ENCODE measurements at places on chromosomes 13 and 19.
A peak's percentile ranks its signal among the peaks of the same experiment; 100 is the strongest.

DNA sequence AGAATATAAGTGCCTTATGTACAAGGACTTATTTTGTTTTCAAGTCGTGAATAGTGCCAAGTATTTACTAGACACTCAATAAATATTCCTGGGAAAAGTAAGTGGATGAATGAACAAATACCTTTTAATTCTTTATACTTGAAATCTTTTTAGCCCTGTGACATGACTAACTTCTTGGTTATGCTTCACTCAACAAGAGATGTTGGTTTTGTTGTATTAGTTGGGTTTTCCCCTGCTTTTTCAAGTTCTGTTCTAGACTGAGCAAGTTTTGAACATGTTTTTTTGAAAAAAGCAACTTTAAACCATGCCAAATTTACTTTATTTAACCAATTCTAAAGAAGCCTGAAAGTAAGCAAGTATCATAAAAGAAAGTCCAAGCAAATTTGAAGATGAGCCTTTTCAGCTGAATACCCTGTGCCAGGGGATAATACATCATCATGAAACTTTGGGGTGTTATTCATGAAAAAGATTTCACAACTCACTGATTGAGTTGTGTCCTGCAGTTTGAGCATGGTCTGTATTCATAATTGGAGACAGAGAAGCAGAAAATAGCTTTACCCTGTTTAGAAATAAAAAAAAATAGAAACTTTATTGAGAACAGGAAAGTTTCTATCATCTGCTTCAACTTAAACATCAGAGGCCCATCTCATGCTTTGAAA is 11.1 kb downstream of the LMO7 start:
- DNase-seq, result peak; percentile 20

DNA sequence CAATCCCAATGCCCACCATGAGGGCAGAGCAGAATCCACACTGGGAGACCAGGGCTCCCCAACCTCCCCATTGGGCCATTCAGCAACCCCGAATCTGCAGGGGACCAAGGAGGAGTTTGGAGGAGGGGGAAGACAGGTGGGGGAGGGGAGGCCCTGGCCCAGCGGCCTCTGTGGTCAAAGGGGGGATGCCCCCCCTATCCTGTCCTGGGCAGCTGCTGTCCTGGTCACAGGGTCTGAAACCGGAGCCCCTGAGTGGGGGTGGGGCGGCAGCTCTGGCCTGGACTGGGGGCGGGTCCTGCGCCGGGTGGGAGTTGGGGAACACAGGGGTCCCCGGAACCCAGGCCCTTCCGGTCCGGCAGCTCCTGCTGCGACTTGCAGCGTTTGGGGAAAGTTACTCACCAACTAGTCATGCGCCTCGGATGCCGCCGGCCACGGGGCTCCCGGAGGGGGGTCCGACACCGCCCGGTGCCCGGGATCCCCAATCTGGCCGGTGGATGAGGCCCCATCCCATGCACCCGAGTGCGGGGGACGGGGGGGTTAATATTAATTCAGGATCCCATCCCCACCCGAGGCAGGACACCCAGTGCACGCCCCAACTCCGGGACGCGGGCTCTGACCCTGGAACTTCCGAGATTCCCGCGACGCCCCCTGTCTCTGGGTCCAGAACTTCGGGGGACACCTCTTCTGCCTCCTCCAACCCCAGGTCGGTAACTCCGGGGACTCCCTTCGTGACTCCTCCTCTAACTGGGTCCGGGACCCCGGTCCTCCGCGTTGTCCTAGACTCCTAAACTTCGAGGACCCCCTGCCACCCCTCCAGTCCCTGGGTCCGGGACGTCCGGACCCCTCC is 872 bp downstream of the HOMER3 start:
- no peak for DNase-seq

- no peak for DNase-seq
These were observed 55.8 kb downstream of the VAV1 start for GRCh38 chr19:6828306-6828697.

GRCh38 chr19:38676023-38676877 is 28.8 kb downstream of the ACTN4 start:
- DNase-seq, result no peak

- DNase-seq, result peak; percentile 9
These were observed 7.2 kb upstream of the CEACAM8 start for GRCh38 chr19:42601811-42602443.

- peak; percentile 12 for DNase-seq
These were observed 4.4 kb upstream of the TBC1D4 start for GRCh38 chr13:75486146-75487062.

GRCh38 chr19:51903192-51903591 is 1.6 kb downstream of the ZNF649 start:
- no peak for DNase-seq

DNA sequence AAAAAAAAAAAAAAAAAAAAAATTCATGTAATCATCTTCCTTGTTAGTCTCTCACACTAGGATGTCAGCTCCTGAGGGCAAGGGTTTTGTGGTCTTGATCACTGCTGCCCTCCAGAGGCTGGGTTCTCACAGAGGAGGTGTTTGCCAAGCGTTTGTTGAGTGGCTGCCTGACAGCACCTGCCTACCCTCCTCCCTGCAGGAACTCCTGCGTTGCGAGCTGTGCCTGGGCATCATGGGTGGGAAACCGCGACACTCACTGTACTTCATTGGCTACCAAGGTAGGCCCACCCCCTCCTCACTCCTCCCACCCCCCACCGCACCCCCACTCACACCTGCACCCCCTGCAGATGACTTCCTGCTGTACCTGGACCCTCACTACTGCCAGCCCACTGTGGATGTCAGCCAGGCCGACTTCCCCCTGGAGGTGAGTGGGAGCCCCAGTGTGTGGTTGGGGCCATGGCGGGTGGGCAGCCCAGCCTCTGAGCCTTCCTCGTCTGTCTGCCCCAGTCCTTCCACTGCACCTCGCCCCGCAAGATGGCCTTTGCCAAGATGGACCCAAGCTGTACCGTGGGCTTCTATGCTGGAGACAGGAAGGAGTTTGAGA is 8.1 kb downstream of the ATG4D start:
- peak; percentile 54 for DNase-seq

GRCh38 chr19:54211235-54211634 is 10.6 kb downstream of the RPS9 start:
- DNase-seq, result no peak

GRCh38 chr19:15199661-15200552 is 888 bp downstream of the NOTCH3 start:
- no peak for DNase-seq

GRCh38 chr19:54271106-54271505 is 9.8 kb downstream of the LILRB2 start:
- no peak for DNase-seq

DNA sequence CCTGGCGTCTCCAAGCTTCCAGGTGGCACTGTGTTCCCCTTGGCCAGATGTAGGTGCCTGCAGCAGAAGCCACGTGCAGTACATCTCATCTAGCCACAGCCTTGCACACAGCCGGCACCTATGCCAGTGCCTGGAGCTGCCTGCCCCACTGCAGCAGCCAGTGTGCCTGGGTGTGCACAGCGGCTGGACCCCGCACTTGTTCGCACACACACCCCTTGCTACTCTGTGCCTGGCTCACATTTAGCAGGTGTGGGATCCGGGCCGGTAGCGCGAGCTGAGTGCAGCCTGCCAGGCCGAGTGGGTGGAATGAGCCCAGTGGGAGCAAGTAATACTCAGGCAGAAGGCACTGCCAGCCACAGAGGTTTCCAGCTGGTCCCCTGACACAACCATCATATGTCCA is 26.9 kb upstream of the RBM26 start:
- no peak for DNase-seq

DNA sequence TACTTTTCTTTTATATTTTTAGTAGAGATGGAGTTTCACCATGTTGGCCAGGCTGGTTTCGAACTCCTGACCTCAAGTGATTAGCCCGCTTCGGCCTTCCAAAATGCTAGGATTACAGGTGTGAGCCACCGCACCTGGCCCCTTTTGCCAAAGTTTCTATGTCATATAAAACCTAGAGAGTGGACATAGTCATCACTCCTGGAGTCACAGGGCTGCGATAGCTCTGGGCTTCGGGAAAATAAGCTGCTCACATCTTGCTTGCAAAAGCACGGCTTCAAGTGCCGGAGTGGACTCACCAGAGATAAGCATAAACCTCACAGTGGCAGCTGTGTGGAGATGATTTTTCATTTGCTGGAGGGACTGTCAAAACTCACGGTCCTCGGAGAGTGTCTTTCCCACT is 171.2 kb downstream of the TEX29 start:
- DNase-seq, result no peak

GRCh38 chr19:845707-846521 is 5.1 kb downstream of the PRTN3 start:
- no peak for DNase-seq

DNA sequence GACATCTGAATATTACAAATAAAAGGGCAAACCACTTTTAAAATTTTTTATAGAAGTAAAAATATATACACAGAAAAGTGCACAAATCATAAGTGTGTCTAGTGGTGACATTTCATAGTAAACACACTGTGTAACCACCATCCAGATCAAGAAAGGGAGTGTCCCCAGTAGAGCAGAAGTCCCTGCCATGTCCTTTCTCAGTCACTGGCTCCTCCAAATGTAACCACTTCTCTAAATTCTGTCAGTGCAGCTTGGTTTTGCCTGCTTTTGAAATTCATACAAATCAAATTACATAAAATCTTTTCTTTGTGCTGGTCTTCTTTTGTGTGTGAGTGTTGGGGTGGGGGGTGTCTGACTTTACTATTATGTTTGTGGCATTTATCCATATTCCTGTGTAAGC is 116.5 kb downstream of the RBM26 start:
- DNase-seq, result no peak

GRCh38 chr19:1471010-1471514 is 8.0 kb downstream of the C19orf25 start:
- DNase-seq, result no peak

- DNase-seq, result no peak
These were observed 11.2 kb upstream of the GNA15 start for GRCh38 chr19:3124630-3125029.

DNA sequence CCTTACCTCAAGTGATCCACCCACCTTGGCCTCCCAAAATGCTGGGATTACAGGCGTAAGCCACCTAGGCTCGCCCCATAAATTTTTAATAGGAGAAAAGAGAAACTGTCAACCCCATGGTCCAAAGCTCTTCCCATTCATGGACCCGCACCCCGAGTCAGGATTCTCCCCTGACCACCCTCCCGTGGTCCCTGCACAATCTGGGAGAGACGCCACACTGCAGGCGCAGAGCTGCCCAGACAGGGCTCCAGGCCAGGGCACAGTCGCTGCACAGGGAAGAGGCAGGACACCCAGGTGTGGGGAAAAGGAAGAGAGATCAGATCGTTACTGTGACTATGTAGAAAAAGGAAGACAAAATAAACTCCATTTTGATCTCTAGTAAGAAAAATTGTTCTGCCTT is 54.5 kb downstream of the ZNF93 start:
- no peak for DNase-seq

DNA sequence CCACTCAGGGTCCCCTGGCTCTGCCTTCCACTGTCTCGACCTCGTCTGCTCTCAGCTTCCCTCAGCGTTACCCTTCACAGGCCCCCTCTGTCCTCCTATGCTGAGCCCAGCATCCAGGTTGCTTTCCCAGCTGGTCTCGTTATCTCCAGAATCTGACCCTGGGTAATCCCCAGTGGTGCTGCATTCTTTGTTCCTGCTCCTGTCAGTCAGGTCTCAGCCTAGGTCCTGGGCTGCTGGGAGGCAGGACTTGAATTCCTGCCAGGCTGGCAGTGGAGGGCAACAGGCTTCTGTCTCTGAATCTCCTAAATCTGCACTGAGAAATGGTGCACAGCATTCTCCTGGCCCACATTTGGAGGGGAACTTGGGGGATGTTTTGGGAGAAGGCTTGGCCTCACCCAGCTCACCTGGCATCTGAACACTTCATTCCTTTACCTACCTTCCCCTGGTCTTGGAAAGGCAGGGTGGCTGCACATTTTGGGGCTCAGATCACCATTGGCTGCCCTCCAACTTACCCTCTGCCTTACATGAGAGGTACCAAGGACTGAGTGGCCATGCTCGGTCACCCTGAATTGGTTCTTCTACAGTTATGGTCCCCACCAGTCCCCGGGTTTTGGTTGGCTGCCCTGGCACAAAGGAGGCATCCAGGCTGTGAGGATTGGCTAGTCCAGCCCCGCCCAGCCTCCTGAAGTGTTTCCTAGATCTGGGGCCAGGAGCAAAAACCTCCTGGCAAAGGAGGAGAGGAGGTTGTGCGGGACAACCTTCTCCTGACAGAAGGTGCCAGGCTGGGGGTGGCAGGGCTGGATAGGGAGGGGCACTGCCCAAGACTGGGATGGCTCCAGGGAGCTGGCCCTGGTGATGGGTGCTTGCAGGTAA is at the start of gene CYP4F8:
CYP4F8 (plus strand) TSS at position 712 of the 873 bp plus-strand sequence. CDS start 399 bp downstream, outside the sequence.
- DNase-seq, result no peak

DNA sequence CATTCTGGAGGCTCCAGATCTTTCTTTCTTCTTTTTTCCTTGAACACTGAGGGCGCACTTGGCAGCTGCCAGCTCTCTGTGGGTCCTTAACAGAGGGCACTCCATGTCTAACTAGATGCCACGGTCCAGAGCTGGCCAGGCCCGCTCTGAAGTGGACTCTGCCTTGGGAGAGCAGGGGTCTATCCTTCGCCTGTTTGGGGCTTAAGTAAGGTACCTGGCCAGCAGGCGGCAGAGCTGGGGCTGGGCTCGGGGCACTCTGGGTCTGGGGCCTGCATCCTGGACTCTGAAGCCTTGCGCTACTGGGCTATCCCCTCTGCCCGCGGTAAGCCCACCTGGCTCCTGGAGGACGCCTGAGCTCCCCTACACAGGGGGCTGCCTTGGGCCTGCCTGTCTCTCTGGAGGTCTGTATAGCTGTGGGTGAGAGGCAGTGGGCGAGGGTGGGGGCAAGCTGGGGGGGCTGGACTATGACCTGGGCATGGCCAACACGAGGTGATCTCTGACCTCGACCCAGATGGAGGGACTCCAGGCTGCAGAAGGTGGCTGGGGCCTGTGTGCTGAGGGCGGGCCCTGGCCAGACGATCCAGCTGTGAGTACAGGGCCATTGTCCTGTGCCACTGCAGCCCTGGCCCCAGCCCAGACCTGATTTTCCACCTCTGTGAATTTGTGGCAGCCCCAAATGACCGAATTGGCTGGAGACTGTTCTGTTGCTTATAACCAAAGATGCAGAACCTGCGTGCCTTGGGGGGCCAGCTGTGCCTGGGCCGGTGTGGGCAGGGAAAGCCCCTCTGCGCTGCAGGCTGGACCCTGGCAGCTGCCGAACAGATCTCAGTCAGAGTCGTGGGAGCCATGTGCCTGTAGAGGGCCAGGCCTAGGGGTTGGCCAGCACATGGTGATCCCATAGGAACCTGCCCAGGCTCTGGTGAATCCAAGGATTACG is 26.5 kb downstream of the CEBPG start:
- no peak for DNase-seq

DNA sequence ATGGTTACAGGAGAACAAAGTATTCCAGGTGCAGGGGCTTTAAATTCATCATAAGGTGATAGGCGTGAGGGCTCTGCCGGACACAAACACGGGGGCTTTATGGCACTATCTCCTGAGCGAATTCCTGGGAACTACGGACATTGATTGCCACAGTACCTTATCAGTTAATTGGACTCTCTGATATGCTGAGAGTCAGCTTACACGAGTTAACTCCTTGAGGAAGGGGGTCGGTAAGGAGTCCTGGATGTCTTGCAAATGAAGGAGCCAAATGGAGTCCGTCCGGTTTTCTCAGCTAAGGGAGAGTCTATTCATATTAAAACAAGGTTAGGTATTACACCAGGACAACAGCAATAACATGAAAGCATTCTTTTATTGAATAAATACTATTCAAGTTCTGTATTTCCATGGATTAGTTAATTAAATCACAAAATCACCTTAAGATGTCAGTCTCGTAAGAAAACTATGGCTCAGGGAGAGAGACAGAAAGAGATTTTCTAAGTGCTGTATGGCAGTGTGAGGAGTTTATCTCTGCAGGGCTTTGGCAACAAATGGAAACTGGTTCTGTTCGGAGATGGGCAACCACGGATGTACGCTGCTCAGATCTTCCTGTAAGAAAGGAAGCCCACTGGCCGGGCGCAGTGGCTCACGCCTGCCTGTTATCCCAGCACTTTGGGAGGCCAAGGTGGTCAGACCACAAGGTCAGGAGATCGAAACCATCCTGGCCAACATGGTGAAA is 26.2 kb upstream of the HIF3A start:
- no peak for DNase-seq

Measured in activated CD4-positive, alpha-beta T cell treated with anti-CD3 and anti-CD28 coated beads, Interleukin-2, Interleukin-4, amounts not matched to agents 100 ng/mL and 50 ng/mL, durations not matched to agents 16 hours and 8 hours (primary cell).